ENCODE measurements at places on chromosomes 2 and 18.

DNA sequence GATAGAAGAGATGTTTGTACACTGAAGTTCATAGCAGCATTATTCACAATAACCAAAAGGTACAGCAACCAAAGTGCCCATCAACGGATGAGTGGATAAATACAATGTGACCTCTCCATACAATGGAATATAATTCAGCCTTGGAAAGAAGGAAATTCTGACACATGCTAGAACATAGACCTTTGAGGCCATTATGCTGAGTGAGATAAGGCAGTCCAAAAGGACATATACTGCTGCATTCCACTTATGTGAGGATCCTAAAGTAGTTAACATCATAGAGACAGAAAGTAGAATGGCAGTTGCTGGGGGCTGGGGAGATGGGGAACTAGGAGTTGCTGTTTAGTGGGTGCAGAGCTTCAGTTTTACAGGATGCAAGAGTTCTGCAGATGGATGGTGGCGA, 38.2 kb upstream of the GLI2 start:
- no peak for DNase-seq

- DNase-seq: no peak
Measured at GRCh38 chr2:61710711-61711110, 143.1 kb downstream of the FAM161A start.

DNA sequence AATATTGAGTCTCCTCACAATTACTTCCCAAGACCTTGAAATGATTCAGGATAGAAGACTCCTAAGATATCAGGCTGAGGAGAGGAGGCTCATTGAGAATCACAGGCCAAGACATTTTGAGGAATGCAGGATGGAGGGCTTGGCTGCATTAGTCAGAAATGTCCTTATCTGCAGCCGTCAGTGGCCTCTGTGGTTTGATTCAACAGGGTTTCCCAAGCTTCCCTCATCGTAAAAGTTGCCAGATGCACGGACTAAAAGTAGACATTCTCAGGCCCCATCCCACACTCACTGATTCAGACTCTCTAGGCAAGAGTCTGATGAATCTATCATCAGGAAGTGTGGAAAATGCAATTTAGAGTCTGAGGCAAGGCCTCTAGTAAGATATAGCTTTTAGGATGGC, 34.0 kb upstream of the TMEM178A start:
- no peak for DNase-seq

GRCh38 chr2:8587920-8588830, 93.7 kb upstream of the ID2 start:
- DNase-seq: no peak

GRCh38 chr2:118939994-118940393, 2.0 kb upstream of the MARCO start:
- DNase-seq: no peak

DNA sequence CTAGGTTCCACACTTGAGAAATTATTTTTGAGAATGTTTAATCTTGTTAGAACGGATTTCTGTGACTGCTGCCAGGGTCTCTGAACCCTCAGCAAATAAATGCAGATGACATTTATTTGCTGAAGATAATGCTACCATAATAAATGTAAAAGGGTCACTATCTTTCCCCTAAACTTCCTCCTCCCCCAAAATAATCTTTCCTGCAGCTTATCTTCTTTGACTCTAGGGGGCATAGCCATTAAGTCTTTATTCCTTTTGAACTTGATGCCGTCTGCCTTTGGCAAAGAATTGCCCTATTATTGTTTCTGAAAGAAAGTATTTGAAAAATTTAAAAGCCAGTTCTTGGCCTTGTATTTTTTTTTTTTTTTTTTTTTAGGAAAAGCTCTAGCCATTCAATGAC, 63.6 kb upstream of the ACSL3 start:
- DNase-seq: no peak

DNA sequence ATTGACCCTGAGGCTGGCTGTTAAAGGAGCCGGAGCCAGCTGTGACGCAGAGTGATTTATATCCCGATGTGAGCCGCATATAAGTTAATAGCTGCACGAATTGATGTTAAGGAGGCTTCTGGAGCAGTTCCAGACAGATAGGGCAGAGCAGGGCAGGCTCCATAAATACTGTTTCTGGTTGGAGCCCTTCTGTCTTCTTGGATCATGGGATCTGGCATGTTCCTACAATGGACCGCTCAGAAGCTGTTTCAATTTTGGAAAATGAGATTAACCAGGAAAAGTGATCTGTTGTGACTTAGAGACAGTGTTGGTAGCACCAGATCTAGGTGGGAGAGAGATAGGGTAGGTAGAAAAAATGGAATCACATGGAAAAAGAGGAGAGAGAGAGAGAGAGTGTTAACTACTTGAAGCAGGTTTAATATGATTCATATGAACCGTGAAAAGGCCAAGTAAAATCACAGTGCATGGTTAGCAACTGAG, 4.8 kb upstream of the IGFBP5 start:
- DNase-seq: no peak

DNA sequence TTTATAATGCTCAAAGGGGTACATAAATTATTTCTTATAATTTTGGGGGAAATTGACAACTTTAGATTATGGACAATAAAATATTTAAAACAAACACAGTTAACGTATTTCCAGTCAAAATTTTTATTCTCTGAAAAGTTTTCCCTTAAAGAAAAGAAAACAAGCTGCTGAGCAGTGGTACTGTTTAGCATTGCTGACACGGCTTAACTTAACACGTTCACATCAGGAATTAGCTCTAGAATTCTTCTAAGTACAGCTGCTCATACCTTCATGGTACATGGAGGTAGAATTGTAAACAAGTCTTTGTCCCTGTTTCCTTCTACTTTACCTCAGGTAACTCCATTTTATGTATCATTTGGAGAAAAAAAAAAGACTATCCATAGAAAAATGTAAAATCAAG, 2.0 kb downstream of the SLC38A11 start:
- no peak for DNase-seq

DNA sequence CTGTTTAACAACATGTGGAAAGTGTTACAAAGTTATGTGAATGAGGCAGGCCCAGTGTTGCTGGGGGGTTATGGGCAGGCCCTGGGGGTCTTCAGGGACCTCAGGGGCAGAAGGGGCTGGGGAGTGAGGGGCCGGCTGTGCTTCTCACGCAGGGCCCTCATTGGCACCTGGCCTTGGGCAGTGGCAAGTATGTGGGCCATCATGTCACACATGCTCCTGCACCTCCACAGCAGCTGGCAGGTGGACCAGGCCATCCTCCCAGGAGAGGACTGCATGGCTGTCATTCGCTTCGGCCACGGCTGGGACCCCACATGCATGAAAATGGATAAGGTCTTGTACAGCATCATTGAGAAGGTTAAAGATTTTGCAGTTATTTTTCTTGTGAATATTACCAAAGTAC, 47.4 kb downstream of the ZNF385B start:
- DNase-seq: no peak

DNA sequence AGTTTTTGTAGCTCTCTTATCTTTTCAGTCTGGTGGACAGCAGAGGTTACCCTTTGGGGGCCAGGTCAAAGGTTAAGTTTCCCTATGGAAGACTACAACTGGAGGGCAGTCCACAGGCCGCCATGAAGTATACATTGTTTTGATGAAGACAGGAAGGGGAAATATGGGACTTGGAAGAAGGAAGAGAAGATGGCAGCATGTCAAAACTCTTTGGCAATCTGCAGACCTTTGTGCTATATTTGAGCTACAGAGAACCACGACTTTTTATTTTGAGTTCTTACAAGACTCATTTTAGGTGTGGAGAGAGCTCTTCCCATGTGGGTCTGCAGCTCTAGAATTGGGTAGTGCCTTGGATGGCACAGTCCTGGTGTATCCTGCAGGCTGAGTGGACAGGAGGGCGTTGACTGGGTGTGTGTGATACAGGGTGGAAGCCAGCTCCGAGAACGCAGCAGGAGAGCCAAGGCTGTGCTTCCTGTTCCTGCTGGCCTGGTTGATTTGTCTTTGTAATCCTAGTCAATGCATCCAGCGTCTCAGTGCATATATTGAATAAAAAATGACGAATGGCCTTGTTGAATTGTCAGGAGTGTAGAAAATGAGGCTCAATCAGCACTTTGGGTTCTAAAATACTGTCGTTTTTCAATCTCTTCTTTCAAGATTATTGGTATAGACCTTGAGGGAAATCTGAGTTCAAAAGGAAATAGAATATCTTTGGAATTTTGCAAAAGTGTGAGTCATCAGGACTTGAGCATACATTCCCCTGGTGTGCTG, 11.5 kb downstream of the ITGA6 start:
- DNase-seq: no peak

- DNase-seq: no peak
Measured at GRCh38 chr18:57931038-57931437, 113.0 kb upstream of the NEDD4L start.

DNA sequence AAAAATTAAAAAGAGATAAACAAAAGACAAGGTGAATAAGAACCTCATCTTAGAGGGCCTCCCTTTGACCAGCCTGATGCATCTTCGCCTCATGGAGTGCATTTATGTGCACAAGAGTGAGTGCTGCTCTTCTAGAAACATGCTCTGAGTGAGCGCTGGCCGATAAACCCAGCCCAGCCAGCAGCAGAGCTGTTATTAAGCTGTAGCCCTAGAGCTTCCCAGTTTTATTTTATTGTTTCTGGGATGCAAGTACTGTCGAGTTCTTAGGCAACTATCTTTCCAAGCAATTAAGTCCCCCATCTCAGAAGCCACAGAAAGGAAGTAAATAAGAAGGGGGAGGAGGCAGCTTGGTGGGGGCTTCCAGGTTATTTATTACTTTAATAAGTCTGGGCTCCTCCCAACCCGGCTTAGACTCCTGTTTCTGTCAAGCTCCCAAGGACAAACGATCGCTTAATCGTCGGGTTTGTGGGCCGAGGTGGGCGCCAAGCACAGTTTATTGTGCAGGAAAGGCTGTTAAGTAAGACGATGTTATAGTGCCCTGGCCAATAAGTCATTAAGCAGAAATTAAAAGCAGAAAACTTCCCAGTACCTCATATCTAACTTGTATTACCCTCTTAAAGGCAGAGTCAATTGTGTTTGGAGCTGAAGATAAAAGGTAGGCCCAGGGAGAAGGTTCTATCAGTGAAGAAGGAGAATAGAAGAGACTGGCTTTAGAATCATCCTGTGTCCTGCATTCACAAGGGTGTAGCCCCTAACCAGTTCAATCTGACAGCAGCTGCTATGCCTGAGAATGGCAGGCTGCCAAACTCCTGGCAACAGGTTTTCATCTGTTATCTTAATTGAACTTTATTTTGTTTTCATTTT, 176.3 kb downstream of the PIK3C3 start:
- no peak for DNase-seq

DNA sequence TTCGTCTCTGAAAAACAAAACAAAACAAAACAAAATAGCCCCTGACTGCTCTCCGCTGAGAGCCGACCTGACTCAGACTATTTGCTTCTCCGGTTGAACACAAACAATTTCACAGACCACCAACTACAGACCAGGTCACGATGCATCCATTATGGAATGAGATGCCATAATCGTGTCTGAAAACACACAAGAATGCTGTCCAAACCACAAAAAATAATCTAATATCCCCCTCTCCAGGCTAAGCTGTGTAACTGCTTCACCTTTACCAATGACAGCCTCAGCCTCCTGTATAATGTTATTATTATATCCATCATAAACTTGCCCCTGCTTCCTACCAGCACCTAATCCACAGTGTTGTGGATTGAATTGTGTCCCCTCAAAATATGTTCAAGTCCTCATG, 114.7 kb downstream of the DNAH6 start:
- DNase-seq: no peak
